ENCODE measurements at places on chromosomes 1 and 21. TPM values are rescaled to one million over a fixed set of nuclear protein-coding genes. Genes with fewer than 3 reads are reported as not detected.

The MYCL gene
- 14.7 TPM for total RNA-seq

The SON gene
- total RNA-seq = 94.6 TPM

The IVL gene
- not detected for total RNA-seq

The OR2L5 gene
- not detected for total RNA-seq

The RIPK4 gene
- 8.2 TPM for total RNA-seq

The RASAL2 gene
- 5.3 TPM for total RNA-seq

The HSF2BP gene
- 0.20 TPM for total RNA-seq

The ASPM gene
- 0.35 TPM for total RNA-seq

The NR5A2 gene
- total RNA-seq = 27.9 TPM

The PADI2 gene
- 0.40 TPM for total RNA-seq

The PLA2G4A gene
- 0.63 TPM for total RNA-seq

The TATDN3 gene
- total RNA-seq = 7.7 TPM

The NTNG1 gene
- not detected for total RNA-seq

The LCE2A gene
- not detected for total RNA-seq

The SPRR2F gene
- total RNA-seq = not detected

The E2F2 gene
- 0.15 TPM for total RNA-seq

The CELA2B gene
- 0.83 TPM for total RNA-seq
